ENCODE measurements at places on chromosomes 6 and 20. TPM values are rescaled to one million over a fixed set of nuclear protein-coding genes. Genes with fewer than 3 reads are reported as not detected.

DNA sequence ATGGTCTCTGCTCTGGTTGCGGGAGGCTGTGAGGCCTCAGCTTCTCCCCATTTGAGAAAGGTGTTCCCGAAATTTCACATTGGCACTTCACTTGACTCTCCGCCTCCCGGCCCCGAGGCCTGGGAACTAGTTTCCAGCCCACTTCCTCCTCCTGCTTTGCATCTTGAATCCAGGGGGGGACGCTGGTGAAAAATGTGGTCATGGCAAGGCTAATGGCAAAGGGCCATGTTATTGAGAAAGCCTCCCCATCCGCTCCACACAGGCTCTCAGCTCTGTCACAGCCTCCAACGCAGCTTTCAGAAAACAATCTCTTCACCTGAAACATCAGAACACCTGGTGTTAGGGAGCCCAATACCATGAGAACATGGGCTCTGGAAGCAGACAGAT, 5.6 kb downstream of the PLAGL2 start:
- no peak for DNase-seq

MAS1 gene
- not detected for total RNA-seq

GRCh38 chr6:52157301-52157941, 28.8 kb upstream of the IL17A start:
- DNase-seq = no peak

CTCFL gene
- not detected for total RNA-seq

GDAP1L1 gene
- not detected for total RNA-seq

DNA sequence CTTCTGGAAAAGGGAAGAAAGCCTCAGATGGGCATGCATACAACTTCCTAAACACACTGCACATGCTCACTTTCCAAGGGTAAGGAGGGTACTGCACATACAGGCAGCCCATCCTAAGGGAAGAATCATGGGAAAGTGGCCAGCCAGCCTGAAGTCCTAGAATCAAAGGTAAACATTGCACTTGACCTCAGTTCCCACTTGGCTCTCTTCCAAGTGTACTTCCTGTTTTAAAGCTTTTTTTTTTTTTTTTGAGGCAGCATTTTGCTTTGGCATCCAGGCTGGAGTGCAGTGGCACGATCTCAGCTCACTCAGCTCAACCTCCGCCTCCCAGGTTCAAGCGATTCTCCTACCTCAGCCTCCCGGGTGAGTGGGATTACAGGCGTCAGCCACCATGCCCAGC, 225.3 kb upstream of the EPHA7 start:
- DNase-seq = no peak

GRCh38 chr6:43274916-43275597, 23.0 kb upstream of the SLC22A7 start:
- DNase-seq = no peak

GRCh38 chr20:37516811-37517750, 4.0 kb upstream of the NNAT start:
- DNase-seq = no peak

DNA sequence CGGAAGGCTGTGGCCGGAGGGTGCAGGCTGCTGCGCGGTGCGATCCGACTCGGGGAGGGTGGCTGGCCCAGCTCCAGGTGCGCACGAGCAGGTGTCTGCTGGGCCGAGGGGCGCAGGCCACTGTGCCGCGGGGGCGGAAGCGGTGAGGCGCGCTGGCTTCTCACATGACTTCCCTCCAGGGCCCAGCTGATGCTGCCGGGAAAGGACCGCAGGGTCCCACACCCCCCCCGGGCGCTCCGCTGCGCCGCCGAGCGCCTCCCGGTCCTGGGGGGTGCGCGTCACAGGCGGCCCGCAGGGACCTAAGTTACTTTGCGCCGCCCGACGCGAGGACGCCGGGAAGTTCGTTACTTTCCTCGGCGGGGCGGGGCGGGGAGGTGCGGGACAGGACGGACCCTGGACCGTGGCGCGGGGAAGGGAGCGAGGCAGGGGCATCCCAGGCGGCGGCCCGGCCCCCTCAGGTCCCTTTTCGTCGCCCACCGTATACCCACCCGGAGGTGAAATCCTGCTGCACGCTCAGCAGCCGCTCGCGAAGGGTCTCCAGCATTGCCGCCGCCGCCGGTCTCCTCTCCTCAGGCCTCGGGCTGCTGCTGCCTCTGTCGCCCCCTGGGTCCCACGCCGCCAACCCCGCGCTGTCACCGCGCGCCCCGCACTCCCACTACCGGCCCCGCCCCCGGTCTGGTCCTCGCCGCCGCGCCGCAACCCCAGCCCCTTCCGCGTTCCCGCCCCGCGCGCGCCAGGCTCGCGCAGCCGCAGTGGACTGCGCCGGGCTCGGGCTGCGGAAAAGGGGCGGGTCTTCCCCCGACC, at the start of gene DTNBP1:
Gene DTNBP1, minus strand, starts transcription at position 703 of the 804 bp plus-strand sequence. Its CDS starts 159 bp downstream, at position 544.
- DNase-seq = peak; percentile 39

DNA sequence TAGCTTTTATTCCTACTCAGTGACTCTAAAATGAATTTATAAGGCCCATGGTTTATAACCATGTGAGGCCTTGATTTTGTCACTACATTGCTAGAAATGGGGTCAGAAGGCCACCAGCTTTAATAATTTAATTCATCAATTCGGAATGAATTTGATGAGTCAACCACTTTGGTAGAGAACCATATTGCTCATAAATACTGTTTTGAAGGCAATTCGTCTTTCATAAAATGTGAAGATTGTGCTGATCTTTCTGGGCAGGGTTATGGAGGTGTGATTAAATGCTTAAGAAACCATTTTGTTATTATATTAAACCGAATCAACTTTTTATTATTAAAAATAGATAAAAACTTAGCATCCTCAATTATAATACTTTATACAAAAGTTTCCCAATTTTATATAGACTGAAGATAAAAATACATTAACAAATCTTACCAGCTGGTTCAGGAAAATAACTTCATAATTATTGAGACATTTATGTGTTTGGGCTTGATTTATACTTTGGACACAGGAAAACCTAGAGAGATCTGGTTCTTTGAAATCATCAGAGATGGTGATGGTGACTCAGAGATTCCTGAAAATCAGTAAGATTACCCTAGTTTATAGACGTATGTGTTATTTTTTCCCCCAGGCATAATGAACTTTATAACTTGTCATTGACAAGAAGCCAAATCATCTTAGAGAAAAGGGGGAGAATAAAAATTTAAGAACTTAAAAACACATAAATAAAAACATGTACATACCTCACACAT, 10.6 kb downstream of the HCRTR2 start:
- DNase-seq = no peak

ZNF334 gene
- total RNA-seq = 3.8 TPM

PHACTR2 gene
- 32.8 TPM for total RNA-seq

- DNase-seq = no peak
These were observed 298.1 kb upstream of the TCF21 start for GRCh38 chr6:133590814-133591213.

SLPI gene
- 55.1 TPM for total RNA-seq

- DNase-seq = no peak
These were observed 184.9 kb downstream of the ARHGAP18 start for GRCh38 chr6:129525055-129525454.

GRCh38 chr20:53059848-53060247, 87.7 kb downstream of the TSHZ2 start:
- no peak for DNase-seq

SLC22A1 gene
- total RNA-seq = 0.25 TPM

PTK7 gene
- total RNA-seq = 110 TPM

DOK5 gene
- not detected for total RNA-seq

GRCh38 chr20:57742507-57743181, 32.8 kb upstream of the PMEPA1 start:
- no peak for DNase-seq

HS3ST5 gene
- 0.09 TPM for total RNA-seq

BPI gene
- total RNA-seq = not detected

Data from PC-9 (cell line).